ENCODE measurements at places on chromosomes 12 and 14. TPM values are rescaled to one million over a fixed set of nuclear protein-coding genes. Genes with fewer than 3 reads are reported as not detected.

The ANKRD33 gene
- not detected for total RNA-seq

The ATN1 gene
- 41.5 TPM for total RNA-seq

The BHLHE41 gene
- total RNA-seq, result 81.0 TPM

The HELB gene
- 2.1 TPM for total RNA-seq

The INHBC gene
- not detected for total RNA-seq

The OR6C4 gene
- not detected for total RNA-seq

The KRT72 gene
- not detected for total RNA-seq

The KRT77 gene
- not detected for total RNA-seq

The MUCL1 gene
- not detected for total RNA-seq

The MAP4K5 gene
- 120 TPM for total RNA-seq

The GARIN6 gene
- not detected for total RNA-seq

The GLS2 gene
- 7.3 TPM for total RNA-seq

The RHEBL1 gene
- 5.0 TPM for total RNA-seq

The CAMKK2 gene
- 20.1 TPM for total RNA-seq

The GLIPR1L1 gene
- total RNA-seq, result not detected

The KRT80 gene
- total RNA-seq, result 30.1 TPM

The PSMA3 gene
- total RNA-seq, result 700 TPM

The DACT1 gene
- total RNA-seq, result 0.40 TPM

The PLEKHG7 gene
- not detected for total RNA-seq

The TRPV4 gene
- 1.6 TPM for total RNA-seq

The DLK1 gene
- not detected for total RNA-seq

The IFI27 gene
- 4.3 TPM for total RNA-seq

The TAS2R43 gene
- total RNA-seq, result not detected

The DPF3 gene
- 30.5 TPM for total RNA-seq

The SERPINA5 gene
- not detected for total RNA-seq

The OR10AD1 gene
- total RNA-seq, result not detected

The SOX5 gene
- not detected for total RNA-seq
